Activated CD4-positive, CD25-positive, alpha-beta regulatory T cell treated with anti-CD3 and anti-CD28 coated beads, Interleukin-2, amount 50 U/mL, for 16 hours (primary cell): ENCODE measurements at places on chromosomes 6 and 20.

GRCh38 chr20:20005342-20005741 lies 11.8 kb upstream of the NAA20 start:
- DNase-seq, result no peak

GRCh38 chr20:51391926-51392325 lies 150.6 kb downstream of the NFATC2 start:
- DNase-seq, result no peak

DNA sequence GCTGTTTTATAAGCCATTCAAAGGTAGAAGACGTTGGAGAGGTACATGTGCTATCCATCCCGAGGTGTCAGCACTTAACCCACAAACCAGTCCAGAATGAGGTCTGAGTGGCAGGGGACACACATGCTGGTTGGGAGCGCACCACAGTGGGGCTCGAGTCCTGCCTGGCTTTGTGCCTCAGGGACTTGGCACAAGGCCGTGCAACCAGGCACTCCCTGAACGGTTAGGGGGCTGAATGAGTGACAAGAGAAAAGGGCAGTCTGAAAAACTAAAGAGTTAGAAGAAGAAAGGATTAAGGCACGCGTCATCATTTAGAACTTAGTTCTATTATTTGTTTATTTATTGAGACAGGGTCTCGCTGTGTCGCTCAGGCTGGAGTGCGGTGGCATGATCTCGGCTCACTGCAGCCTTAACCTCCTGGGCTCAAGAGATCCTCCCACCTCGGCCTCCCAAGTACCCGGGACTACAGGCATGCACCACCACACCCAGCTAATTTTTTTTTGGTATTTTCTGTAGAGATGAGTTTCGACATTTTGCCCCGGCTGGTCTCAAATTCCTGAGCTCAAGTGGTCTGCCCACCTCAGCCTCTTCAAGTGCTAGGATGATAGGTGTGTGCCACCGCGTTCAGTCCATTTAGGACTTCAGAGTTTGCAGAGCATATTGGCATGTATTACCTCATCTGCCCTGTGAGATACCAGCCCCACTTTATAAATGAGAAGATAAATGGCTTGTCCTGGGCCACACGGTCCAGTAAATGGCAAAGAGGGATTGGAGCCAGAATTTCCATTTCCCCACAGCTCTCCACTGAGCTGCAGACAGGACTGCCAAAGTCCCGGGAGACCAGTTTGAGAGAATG lies 47.4 kb upstream of the IRF4 start:
- DNase-seq, result no peak

DNA sequence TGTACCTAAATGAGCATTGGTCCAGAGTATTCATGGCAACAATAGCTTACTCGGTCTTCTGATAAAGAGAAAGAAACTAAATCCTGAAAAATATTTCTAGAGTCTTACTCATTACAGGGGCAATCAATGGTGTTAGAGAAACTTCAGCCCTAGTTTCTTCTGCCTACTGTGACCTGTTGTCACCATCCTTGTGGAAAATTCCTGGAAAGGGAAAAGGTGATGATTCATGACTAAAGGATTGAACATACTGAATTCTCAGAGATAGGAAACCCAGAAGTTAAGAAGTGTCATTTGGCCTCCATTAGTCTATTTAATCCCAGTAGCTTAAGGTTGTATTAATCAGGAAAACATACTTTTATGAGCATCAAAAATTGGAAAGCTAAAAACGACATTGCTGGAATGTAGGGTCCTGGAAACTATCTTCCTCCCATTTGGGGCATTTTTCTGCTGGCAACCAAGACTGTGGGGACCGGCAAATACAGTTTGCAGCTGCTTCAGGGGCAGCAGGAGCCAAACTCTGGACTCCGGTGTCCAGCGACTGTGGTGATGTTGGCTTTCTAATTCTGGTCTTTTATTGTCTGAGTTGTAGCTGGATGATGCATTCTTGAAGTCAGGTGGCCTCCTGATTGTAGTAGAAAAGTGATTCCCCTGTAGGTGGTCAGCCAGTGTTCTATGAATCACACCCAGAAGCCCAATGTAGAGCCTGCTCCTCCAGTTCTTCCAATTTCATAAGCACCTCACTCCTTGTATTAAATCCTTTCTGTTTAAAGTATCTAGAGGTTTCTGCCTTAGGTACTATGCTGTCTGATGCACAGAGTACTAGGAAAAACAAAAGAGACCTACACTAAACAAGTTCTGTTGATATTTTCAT lies 67.6 kb downstream of the LCA5 start:
- no peak for DNase-seq

- no peak for DNase-seq
Measured at GRCh38 chr20:36147690-36148089, 6.8 kb upstream of the EPB41L1 start.

GRCh38 chr6:146305951-146306350 lies 237.7 kb upstream of the RAB32 start:
- no peak for DNase-seq

- DNase-seq, result no peak
Measured at GRCh38 chr6:151387175-151387970, 4.0 kb downstream of the ZBTB2 start.

GRCh38 chr20:9043364-9043763 lies 25.5 kb upstream of the PLCB4 start:
- DNase-seq, result no peak

GRCh38 chr6:14353798-14354197 lies 236.2 kb downstream of the CD83 start:
- no peak for DNase-seq

DNA sequence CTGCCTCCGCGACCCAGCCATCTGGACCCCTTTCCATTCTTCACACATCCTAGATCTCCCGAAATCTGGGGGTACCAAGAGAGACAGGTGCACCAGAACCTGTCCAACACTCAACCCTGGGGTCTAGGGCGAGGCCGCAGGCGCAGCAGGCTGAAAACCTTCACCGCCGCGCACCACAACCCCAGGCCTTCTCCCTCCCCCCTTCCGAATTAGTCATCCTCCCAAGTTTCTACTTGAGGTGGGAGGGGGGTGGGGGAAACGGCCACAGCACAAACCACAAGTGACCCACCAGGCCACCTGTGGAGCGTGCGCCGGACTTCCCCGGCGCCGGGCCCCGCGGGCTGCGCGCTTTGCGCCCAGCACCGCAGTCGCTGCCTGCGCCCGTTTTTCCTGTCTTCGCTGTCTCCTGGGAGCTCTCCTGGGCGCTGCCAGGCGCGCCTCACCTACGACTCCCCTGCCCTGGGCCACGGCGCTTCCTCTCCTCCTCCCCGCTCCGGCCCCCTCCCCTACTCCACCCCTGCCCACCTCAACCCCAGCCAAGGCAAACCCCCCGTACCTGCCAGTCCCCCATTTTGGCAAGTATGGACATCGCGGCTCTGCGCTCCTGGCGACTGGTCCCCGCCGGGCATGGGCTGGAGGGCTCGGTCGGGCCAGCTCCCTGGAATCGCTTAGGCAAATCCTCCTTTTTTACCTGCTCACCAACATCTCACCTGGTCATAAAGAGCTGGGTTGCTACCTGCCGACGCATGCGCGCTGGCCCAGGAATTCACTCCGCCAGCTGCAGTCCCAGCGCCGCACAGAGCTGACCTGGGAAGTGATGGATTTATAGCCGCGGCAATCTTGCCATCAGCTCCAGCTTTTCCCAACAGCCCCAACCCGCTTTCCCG lies 4.2 kb upstream of the TFAP2A start:
- DNase-seq, result no peak

DNA sequence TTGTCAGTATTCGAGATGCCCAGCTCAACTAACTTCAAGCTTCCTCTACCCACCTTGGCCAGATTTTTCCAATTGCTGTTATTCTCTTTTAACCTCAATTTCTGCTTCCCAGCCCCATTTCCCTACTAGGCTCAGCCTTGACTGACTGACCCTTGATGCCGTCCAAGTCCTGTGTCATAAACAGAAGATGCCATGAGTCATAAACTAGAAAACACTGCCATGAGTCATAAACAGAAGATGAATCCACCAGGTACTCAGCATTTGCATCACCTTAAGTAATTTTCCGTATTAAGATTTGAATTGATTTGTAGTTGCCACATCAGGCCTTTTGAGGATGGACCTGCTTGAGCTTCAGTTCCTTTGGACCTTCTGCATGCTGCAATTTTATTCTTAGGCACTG lies 123.8 kb downstream of the FAM83B start:
- no peak for DNase-seq

- DNase-seq, result no peak
Measured at GRCh38 chr6:20716865-20717264, 182.6 kb downstream of the CDKAL1 start.

DNA sequence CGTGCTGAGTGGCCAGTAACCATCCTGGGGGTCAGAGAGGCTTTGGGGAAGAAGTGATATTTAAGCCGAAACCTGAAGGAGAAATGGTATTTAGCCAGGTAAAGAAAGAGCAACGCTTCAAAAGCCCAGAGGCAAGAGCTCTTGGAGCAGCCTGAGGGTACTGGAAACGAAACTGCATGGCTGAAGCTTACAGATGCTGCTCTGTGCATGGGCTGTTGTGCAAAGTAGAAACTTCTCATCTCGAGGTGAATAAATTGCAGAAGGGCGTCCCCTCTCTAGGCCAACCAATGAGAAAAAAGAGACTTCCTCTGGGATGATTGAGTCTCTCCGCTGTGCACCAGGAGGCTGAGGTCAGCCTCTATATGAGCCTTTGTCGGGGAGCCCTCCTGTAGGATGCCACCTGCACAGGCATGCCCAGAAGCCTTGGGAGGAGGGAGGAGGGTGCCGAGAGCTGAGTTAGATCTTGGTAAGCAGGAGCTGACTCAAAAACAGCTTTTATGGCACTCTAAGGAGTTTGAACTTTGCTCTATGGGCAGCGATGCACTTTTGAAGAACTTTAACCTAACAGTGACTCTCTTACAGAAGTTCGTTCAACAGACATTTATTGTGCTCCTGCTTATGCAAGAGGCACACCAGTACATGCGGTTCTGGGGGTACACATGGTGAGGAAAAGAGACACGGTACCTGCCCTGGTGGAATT lies 61.6 kb upstream of the EDN1 start:
- DNase-seq, result no peak

DNA sequence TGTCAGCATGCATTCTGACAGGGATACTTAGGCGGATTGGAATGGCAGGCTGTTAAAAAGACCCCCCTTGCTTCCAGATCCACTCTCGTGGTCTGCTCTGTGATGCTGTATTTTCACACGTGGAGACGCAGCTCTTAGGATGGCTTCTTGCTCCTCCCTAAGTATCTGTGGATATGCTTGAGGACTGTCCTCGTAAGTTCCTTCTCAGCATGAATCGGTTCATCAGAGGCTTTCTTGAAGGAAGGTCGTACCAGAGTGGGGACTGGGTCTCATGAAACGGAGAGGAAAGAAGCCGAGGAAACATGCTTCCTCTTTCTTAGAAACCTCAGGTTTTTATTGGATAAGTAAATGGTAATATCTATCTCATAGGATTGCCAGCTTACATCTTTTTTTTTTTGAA lies 220.4 kb downstream of the FARS2 start:
- no peak for DNase-seq

DNA sequence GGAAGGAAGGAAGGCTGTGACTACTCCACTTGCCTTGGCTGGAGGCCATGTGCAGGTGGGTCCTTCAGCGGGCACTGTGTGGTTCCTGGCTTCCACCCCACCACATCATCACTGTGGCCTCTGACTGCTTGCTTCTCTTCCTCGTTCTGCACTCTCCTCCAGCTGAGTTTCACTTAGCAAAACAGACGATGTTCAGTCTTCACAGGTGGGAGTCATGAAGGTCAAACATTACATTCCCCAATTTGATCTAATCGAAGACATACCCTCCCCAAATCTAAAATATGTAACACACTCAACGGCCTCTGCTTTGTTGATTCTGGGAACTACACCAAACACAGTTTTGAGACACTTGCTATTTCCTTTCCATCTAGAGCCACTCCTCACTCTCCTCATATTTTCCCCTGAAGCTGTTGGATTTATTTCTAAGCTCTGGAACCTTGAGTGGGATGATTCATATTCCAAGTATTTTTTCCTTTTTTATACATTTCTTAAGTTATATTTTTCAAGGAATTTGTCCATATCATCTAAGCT lies 132.5 kb upstream of the FOXA2 start:
- no peak for DNase-seq

GRCh38 chr20:47610247-47610944 lies 108.7 kb downstream of the NCOA3 start:
- peak; percentile 53 for DNase-seq

GRCh38 chr20:23315099-23315498 lies 35.5 kb upstream of the NXT1 start:
- no peak for DNase-seq

DNA sequence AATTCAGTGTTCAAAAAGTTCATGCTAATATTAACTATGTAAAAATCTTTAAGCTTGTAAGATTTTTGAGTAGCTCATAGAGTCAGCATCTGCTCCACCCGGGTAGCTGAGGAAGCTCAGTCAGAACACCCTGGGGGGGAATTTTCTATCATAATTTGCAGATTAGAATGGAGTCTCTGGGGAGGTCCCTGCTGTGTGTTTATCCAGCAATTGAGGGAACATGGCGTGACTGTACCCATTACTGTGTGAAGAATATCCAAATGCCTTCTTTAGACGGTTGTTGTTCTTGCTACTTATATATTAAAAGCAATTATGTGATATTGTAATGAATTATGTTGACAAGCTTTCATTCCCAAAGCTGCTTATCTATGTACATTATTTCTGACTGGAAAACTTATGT lies 64.8 kb downstream of the AIG1 start:
- DNase-seq, result no peak

GRCh38 chr6:28355743-28356665 lies 6.3 kb downstream of the ZKSCAN3 start:
- DNase-seq, result peak; percentile 26

DNA sequence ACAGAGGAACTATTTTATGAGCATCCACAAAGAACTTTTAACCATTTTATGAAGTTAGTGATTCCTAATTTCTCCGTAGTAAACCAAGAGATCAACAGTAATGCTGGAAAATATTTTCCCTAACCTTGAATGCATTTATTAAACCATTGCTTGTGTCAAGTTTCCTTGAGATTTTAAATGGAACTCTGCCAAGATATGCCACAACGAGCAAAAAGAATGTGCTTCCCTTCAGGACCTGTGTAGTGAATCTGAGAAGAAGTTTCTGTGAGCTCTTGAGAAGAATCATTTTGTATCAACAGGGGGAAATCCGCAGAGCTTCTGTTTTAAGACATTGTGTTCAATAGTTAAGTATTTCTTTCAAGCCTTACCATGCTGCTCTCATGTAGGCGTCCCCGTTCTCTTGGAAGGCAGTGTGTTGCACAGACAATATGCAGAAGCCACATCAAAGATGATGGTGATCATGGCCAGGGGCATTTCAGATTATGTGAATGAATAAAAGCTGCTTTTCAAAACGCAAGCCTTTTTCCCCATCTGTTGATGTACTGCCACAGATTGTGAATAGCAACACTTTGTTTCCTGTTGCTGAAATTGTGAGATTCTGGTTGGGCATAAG lies 439.8 kb downstream of the BMP2 start:
- no peak for DNase-seq
